ENCODE measurements at places on chromosomes 12 and 14.

GRCh38 chr14:57933349-57933748 is 67.5 kb upstream of the SLC35F4 start:
- DNase-seq = no peak

DNA sequence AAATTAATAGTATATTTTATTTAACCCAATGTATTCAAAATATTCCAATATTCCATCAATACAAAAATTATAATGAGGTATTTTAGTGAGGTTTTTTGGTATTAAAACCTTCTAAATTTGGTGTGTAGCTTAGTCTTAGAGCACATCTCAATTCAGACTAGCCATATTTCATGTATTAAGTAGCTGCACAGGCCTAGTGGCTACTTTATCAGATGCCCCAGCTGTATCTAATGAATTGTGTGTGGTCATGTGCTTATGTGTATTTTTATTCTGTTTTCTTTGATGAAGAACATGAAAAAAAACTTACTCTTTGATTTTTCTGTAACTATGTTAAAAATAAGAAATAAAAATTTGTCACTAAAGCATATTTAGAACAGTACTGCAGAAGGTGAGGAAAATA is 13.2 kb downstream of the ACTR10 start:
- DNase-seq = no peak

DNA sequence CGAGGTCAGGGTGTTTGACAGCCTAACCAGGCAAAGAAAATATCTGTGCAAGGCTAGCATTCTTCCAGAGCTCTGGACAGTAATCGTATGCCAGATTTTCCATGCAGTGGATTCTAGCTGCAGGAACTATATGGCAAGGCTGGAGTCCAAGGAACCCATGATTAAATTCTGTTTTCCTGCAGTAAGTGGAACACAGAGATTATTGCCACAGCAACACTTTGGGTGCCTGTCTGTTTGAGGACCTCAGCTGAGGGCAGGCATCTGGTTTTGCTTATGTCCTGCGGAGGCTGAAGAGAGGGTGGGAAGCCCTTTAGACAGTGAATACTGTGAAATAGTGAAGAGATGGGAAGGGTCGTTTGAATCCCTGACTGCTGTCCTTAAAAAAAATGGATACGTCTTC is 104.4 kb downstream of the DAD1 start:
- no peak for DNase-seq

- no peak for DNase-seq
These were observed 1076.7 kb downstream of the TMTC2 start for GRCh38 chr12:83763425-83763824.

- no peak for DNase-seq
These were observed 210.1 kb upstream of the DAAM1 start for GRCh38 chr14:58978343-58978742.

- DNase-seq = peak; percentile 56
These were observed 1.3 kb downstream of the CLSTN3 start for GRCh38 chr12:7131502-7131866.

- DNase-seq = no peak
These were observed 7.4 kb downstream of the INF2 start for GRCh38 chr14:104696671-104697316.

DNA sequence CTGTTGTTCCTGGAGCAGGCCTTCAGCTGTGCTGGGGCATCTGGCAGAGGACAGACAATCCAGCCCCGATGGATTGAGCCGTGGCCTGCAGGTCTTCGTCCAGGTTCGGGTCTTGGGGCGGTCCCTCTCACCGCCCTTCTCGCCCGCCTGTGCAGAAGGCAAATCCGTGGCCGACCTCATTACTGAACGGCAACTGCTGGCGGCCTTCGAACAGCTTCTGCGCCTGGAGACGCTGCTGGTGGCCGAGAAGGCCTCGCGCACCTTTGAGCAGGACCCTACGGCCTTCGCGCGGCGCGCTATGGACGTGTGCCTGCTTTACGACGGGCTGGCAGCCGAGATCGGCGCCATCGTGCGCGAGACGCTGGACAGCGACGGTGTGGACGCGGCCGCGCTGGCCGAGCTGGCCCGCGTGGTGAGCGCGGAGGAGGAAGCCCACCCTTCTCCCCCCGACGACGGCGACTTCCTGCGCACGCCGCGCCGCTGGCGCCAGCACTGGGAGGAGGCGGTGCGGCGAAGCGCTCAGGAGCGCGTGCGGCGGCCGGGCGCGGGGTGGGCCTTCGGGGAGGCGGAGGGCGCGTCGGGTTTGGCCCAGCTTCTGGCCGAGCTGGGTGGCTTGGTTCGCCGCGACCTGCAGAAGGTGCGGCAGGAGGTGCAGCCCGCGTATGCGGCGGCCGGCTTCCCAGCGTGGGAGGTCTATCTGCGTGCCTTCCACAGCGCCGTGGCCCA is 7.6 kb downstream of the EXOC3L4 start:
- DNase-seq = no peak

GRCh38 chr12:77816196-77816595 is 14.5 kb upstream of the NAV3 start:
- no peak for DNase-seq

DNA sequence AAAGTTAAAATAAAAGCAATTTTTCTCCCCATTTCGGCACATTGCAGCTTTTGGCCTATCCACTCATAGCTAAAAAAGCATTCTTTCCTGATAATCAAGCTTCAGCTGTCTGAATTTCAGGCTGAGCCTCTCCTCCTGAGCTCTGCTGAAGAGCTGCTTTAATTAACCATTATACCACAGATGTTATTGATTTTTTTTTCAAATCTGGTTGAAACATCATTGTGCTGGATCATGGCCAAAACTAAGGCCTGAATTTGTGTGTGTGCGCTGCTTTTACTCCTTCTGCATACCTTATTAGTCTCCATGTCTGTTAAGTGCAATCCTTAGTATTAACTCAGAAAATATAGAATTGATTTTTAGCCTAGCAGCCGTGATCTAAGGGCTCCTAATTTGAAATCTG is 52.3 kb downstream of the MBIP start:
- DNase-seq = no peak

GRCh38 chr12:130222519-130223218 is 60.4 kb downstream of the FZD10 start:
- DNase-seq = no peak

- no peak for DNase-seq
These were observed 85.0 kb upstream of the GPR68 start for GRCh38 chr14:91329486-91330014.

DNA sequence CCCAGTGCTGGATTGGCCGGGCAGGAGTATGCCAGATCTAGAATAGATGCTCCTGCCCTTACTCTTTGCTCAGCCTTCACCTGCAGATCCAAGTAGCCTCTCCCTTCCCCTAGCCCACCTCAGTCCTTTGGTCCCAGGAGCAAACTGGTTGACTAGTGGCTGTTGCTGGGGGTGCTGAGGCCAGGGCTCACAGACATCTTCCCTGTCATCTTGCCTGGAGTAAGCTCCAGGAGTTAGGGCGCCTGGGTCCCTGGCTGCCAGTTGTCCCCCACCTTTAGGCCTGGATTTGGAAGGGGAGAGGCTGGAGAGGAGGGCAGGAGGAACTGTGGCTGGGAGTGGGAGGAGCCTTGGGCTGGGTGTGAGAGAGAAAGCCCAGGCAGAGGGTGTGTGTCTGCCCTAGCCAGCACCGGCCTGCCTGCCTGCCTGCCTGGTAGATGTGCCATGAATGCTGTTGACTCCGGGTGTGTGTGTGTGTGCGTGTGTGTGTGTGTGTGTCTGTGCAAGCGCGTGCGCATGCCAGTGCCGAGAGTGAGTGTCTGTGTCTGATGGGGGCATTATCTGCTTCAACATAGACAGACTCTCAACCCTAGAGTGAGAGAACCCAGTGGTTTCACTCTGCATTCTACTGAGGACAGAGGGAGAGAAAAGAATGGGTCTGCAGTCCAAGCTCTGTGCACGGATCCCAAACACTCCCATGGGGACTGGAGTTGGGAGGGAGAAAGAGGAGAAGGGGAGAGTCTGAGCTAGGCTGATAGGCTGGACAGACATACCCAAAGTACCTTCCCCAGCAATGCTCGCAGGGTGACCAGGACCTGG is 845 bp upstream of the RARG start:
- DNase-seq = peak; percentile 48

DNA sequence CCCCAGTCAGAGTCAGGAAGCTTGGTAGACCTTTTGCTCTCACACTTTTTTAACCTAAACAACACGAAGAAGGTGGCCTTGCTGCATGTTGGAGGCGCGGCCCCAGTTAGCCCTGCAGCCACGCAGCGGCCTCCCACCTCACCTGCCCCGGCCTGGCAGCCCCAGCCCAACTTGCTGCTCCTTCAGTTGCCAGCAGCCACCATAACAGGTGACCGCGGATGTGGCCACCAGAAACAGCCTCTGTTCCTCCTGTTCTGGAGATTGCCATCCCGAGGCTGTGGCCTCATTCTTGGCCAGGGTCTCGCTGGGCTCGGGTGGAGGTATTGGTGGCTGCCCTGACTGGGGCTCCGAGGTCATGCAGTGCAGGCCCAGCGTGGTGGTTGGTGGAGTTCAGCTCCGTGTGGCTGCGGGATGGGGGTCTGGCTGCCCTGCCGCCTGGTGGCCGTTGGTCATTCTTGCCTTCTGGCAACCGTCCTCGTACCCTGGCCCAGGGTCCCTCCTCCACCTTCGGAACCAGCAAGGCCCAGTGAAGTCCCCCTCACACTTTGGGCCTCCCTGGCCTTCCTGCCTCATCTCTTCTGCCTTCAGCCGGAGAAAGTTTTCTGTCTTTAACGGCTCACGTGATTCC is 20.7 kb upstream of the TEX22 start:
- no peak for DNase-seq

DNA sequence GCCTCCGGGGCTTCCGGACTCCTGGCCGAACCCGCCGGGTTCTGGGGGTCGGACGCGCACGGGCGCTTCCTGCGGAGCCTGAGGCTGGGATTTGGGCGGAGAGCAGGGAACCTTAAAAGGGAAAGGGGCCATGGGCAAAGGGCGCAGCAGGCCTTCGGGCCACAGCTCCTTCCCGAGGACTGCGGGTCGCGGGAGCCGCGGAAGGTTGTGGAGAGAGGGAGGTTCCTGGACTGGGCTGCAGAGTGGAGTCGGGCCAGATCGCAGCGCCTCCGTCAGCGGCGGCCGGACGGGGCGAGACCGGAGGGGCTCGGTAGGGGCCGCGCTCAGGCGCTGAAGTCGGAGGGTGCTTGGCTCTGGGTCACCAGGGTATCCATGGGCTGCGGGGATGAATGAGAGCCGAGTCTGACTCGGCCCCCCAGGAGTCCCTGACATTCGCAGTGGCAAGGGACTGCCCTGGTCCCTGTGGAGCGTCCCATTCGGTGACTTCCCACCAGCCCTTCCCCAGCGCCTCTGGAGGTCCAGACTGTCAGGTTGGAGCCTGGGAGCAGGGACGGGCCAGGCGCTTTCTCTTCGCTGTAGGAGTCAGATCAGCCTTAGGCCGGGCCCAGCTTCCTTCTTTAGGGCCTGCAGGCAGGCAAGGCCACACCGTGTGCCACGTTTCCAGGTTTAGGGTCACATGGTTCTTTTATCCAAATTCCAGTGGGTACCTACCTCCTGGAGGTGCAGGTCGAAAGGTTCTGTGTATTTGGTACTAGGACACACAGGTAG is 938 bp upstream of the SLC25A29 start:
- DNase-seq = no peak

GRCh38 chr12:4418913-4419312 is 26.7 kb downstream of the FGF6 start:
- no peak for DNase-seq

- DNase-seq = no peak
These were observed 13.6 kb downstream of the MTA1 start for GRCh38 chr14:105433161-105433605.

DNA sequence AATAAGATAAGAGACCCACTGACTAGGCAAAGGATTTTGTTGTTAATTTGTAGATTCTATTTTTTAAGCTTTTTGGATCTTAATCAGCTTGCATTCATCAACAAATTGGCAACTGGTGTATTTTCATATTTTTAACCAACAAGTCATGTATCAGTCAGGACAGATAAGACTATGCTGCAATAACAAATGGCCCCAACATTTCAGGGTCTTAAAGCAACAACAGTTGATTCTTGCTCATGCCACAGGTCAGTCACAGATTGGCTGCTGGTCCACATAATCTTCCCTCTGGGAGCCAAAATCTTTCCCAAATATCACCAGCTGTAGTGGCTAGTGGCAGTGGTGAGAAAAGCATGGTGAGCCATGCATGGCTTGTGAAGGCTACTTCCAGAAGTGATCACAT is 21.9 kb upstream of the SERPINA12 start:
- DNase-seq = no peak

- peak; percentile 16 for DNase-seq
These were observed 1.6 kb downstream of the DPF3 start for GRCh38 chr14:72892103-72892878.

- DNase-seq = no peak
These were observed 72.7 kb downstream of the NOVA1 start for GRCh38 chr14:26525085-26525484.

GRCh38 chr12:14771651-14772137 is 31.6 kb downstream of the WBP11 start:
- DNase-seq = peak; percentile 19

DNA sequence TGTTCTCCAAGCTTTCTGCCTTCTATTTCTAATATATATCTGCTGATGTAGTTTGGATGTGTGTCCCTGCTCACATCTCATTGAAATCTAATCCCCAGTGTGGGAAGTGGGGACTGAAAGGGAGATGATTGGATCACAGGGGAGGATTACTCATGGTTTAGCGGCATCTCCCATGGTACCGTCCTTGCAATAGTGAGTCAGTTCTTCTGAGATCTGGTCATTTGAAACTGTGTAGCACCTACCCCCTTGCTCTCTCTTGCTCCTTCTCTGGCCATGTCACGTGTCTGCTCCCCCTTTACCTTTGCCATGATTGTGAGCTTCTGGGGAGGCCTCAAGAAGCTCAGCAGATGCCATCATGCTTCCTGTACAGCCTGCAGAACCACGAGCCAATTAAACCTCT is 26.2 kb upstream of the ALX1 start:
- no peak for DNase-seq

GRCh38 chr12:31650918-31651317 is 8.6 kb upstream of the ETFBKMT start:
- no peak for DNase-seq

DNA sequence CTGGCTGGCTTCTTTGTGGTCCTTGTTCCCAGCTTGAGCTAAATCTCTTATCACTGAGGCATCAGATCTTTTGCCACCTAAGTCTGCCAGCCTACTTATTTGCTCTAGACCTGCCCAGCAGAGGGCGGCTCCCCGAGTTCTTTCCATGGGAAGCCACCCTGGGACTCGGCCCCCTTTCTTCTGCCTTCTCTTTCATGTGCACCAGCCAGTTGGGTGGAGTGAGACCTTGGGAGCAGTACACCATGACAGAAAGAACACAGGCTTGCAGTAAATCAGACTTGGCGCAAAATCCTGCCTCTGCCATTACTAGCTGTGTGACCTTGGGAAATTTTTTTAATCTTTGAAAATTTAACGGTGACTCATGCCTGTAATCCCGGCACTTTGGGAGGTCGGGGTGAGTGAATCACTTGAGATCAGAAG is 7.4 kb downstream of the SMAGP start:
- peak; percentile 35 for DNase-seq

GRCh38 chr12:22190-22529 is 44.4 kb upstream of the IQSEC3 start:
- DNase-seq = no peak

- DNase-seq = no peak
These were observed 13.0 kb downstream of the TBPL2 start for GRCh38 chr14:55427439-55427838.

- no peak for DNase-seq
These were observed 890.9 kb downstream of the VRK1 start for GRCh38 chr14:97687944-97688630.
